Esophagus muscularis mucosa (tissue), 4 donors: ENCODE measurements at places on chromosomes 7 and 10. TPM values are rescaled to one million over a fixed set of nuclear protein-coding genes. Genes with fewer than 3 reads are reported as not detected.

GRCh38 chr10:86419101-86419500 is 52.5 kb upstream of the GRID1 start:
- DNase-seq = no peak

GRCh38 chr7:40720416-40720815 is 585.6 kb downstream of the SUGCT start:
- no peak for DNase-seq

- no peak for DNase-seq
Measured at GRCh38 chr7:50687575-50688225, 95.0 kb downstream of the GRB10 start.

DNA sequence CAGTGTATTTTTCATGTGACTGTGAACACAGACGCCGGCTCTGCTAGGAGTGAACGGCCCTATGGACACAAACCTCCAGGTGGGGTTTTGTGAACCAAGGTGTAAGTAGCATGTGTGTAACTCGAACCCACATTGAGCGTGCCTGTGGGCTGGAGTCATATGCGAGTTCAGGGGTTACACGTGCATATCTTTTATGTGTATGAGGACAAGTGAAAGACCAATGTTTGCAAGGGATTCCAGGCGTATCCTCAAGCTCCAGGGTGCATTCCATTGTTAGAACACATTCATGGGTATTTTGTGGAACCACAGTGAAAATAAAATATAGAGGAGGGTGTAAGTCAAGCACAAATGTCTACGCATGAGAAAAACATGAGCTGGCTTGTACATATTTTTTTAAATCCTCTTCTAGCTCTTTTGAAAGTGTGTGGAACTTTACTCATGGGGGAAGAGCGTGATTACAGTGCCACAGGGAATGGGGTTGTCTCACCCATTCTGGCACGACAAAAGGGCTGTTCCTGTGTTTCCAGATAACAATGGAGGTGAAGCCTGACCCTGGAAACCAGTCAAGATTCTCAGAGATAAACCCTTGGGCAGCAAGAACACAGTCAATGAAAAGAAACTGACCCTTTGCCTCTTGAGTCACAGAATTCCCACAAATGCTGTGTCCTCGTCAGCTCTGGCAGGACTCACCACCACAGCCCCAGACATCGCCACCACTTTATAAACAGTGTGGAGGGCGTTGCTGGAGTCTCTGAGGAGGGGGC is 37.0 kb upstream of the GOT1 start:
- DNase-seq = no peak

DNA sequence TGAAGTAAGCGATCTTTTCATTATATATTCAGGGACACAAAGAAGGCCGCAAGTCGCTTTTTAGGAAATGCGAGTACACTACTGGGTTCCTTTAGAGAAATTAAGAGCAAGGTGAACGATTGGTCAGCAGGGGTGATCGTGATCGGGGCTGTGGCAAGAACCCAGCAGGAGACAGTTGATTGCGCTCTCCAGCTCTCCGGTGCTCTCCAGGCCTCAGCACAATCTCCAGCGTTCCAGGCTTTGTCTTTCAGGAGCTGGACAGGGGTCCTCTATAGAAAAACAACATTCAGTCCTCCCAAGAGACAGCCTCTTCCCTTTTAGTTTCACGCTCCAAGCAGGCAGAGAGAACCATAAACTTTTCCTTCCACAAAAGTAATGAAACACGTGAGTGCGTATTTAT is 170.5 kb upstream of the KLF6 start:
- peak; percentile 79 for DNase-seq

DNA sequence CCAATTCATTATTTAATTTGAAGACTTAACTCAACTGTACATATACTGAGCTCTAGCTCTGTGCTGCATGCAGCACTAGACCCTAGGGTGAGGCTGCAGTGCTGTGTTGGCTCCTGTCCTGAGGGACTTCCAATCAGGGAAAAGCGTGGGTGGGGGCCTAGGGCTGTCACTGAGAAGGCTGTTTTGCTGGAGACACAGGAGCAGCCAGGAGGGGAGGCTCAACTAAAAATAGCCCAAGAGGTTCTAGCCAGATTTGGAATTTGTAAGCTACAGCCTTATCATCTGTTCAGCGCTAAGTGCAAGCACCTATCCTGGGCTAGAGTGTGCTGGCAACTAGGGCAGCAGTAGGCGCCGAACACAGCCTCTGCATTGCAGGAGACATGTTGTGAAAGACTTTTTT is 121.1 kb downstream of the VWC2 start:
- no peak for DNase-seq

GRCh38 chr7:81004098-81004497 is 85.2 kb upstream of the SEMA3C start:
- no peak for DNase-seq

DNA sequence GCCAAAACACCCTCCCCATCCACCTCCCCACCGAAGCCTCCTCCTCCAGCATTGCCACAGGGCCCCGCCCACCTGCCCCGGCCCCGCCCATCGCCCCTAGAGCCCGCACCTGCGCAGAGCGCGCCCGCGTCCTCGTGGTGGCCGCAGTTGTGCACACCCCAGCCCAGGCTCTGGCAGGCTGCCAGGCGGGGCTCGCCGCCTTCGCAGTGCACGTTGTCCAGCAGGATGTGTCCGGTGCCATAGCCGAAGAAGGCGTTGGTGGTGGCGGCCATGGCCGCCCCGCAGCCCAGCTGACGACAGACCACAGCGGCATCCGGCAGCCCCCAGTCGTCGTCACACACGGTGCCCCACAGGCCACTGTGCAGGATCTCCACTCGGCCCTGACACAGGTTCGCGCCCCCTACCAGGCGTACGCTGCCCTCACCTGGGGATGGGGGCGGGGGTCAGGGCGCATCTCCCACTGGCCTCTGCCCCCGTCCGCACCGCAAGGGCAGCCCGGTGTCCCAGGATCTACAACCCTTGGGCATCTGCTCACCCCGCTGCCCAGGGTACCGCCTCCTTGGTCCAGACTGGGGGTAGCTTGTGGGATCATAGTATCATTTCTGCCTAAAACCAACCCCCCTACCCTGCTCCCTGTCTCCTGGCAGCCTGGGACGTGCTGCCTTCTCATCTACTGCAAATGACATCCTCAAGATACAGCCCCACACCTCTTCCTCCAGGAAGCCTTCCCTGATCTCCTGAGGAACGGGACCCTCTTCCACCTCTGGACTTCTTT is 11.9 kb downstream of the SSC4D start:
- DNase-seq = no peak

GRCh38 chr10:23523251-23523650 is 84.4 kb downstream of the OTUD1 start:
- DNase-seq = no peak

DNA sequence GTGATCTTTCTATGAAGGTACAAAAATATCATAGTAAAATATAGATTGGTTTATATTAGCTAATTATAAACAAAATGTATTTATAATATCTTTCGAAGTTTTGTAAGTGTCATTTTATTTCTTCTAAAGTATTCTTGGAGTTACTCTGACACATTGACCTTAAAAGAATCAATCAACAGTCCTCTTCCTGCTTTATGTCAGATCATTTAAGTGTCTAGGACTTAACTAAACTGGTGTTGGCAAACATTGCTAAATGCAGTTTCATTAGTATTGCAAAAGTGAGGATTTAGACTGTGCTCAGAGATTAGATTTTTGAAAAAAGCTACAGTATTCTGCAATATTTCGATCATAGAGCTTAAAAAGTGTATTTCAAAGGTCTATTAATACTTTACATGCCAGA is 10.3 kb downstream of the GLCCI1 start:
- no peak for DNase-seq

- DNase-seq = no peak
Measured at GRCh38 chr10:42556931-42557330, 81.4 kb downstream of the ZNF33B start.

GRCh38 chr10:32650246-32650655 is 204.3 kb downstream of the CCDC7 start:
- DNase-seq = no peak

DNA sequence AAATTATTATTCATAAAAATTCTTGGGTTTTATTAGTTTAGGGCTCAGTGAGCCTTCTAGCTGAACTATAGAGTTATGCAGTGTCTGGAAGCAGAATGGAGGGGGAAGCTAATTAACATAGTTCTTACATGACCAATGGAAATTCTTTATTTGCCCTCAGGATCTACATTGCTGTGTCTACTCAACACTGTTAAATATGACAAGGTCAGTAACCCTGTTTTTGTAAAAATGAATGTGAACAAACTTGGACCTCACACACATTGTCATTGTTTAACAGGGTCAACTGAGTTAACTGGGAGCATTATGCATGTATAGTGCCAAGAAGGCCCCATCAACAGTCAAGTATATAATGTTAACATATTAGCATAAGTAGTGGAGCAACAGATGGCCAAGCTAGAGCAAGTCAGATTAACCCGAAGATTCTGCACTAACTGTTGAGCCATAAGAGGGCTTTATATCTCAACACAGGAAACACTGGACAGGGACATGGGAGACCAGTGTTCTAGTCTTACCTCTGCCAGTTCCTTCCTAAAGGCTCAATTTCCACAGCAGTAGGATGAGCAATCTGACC is 122.5 kb upstream of the SEM1 start:
- DNase-seq = no peak

GRCh38 chr7:27888736-27889135 is 148.8 kb downstream of the TAX1BP1 start:
- DNase-seq = no peak

- no peak for DNase-seq
Measured at GRCh38 chr7:84248267-84248666, 53.7 kb upstream of the SEMA3A start.

- no peak for DNase-seq
Measured at GRCh38 chr10:66180581-66181318, 745.1 kb upstream of the LRRTM3 start.

- DNase-seq = no peak
Measured at GRCh38 chr7:101167645-101168411, 2.5 kb upstream of the VGF start.

- DNase-seq = no peak
Measured at GRCh38 chr7:133699386-133699785, 427.8 kb upstream of the LRGUK start.

Gene SPDYE18
- 1.7 TPM for total RNA-seq

Gene IPMK
- total RNA-seq = 4.2 TPM

Gene MIOS
- 17.5 TPM for total RNA-seq

Gene SLF2
- 20.6 TPM for total RNA-seq

Gene ATOH7
- total RNA-seq = not detected

Gene EPO
- total RNA-seq = not detected

Gene ASNS
- 17.6 TPM for total RNA-seq

Gene NPFFR1
- total RNA-seq = not detected

Gene LIPF
- total RNA-seq = not detected
